ENCODE measurements at places on chromosomes 1 and 21.

DNA sequence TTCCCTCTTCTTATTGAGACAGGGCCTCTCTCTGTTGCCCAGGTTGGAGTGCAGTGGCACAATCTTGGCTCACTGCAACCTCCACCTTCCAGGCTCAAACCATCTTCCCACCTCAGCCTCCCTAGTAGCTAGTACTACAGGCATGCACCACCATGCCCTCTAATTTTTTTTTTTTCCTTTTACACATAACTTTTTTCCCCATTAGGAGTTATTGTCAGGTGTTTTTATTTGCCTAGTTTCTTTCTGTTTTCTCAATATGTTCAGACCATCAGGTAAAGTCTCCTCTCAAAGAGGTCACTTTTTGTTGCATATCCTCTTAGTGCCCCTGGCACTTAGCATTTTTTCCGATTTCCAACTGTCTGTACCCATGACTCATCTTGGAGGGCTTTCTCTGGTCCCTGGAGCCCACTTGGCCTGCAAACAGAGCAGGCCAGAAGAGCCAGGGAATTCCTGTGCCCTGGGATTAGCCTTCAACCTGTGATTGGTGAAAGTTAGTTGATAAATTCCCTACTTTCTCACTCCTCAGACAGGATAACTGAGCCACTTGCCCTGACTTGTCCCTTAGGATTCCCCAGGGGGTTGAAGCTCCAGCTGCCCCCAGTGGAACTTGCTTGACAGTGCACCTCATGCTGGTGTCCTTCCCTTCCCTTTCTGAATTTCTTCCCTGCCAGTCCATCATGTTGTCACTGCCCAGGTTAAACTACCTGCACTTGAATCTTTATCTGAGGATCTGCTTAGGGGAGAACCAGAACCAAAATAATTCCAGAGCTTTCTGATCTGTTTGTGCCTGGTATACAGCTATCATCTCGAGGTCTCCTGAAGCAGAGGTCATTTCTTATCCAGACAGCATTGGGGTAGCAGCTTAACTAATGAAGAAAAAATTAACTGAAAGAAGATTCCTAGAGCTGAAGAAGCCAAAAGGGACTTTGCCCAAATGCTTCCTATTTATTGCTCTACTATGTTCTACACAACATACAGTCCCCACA, 2.4 kb downstream of the NTPCR start:
- DNase-seq: peak; percentile 38

DNA sequence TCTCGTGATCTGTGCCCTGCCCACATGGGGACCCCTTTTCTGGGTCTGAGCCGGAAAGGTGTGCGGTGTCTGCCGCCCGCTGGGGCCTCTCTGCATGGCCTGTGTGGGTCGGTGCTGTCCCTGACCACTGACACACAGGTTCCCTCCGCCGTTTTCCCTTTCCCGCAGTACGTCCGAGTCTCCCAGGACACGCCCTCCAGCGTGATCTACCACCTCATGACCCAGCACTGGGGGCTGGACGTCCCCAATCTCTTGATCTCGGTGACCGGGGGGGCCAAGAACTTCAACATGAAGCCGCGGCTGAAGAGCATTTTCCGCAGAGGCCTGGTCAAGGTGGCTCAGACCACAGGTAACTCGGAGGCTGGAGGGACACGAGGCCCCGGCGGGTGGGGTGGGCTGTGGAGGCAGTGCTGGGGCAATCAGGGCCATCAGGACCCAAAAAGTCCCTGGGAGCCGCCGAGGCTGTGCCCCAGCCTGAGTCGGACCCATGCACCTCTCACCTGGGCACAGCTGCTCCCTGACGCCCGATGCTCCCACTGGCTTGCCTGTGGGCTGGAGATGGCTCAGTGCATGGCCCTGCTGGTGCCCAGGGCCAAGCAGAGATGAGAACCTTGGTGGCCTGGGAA, 13.3 kb downstream of the TRPM2 start:
- DNase-seq: no peak

DNA sequence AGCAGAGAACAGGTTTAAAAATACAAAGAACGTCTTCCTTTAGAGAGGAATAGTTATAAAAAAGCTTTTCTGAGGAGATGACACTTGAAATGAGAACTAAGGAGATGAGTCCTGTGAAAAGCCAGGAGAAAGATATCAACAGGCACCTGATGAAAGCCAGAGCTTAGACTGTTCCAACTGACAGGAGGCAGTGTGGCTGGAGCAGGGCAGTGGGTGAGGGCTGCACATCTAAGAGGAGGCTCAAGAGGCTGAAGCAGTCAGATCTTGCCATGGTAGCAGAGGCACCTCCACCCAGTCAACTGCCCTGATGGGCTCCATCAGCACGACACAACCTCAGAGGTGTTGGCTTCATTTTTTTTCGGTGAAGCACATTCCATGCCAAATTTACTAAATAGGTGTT, 445.3 kb downstream of the ADGRL2 start:
- DNase-seq: no peak

- no peak for DNase-seq
Measured at GRCh38 chr1:214106375-214106774, 118.6 kb downstream of the PROX1 start.

- no peak for DNase-seq
Measured at GRCh38 chr1:83573776-83574175, 425.2 kb downstream of the TTLL7 start.

- no peak for DNase-seq
Measured at GRCh38 chr1:67201891-67202290, 35.6 kb downstream of the IL23R start.

- DNase-seq: no peak
Measured at GRCh38 chr1:37161171-37161570, 126.9 kb upstream of the GRIK3 start.

DNA sequence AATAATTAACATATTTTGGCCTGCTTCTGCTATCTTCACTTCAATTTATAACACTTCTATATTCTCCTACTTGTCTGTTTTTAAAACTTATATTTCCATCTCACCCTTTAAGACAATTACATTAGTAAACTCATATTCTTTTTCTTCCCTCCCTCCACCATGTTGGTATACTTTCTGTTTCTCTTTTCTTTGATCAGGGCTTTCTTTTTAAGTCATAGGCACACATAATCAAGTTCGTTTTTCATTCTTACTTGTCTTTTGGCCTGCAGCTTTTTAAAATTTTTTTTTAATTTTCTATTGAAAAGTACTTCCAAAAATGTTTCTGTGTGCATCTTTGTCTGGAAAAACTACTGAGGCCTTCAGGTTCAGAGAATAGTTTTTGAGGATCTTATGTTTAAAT, 2.3 kb downstream of the PYHIN1 start:
- no peak for DNase-seq

DNA sequence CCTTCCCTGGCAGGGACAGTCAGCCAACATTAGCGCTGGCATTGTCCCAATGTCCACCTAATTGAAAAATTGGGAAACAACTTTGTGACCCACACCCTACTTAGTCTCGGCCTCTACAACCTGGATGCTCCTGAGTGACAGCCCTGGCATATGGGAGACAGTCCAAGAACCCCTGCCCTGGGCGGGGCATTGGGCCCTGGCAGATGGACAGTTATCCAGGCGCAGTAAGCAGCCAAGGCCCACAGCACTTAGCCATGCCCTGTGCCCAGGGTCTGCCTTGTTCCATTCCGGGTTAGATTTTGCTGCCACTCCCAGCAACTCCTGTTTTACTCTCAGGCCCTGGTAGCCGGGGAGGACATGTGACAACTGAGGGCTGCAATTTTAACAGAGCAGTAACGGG, 50.3 kb downstream of the NFASC start:
- no peak for DNase-seq

- no peak for DNase-seq
Measured at GRCh38 chr1:41100170-41100569, 78.6 kb upstream of the SLFNL1 start.

DNA sequence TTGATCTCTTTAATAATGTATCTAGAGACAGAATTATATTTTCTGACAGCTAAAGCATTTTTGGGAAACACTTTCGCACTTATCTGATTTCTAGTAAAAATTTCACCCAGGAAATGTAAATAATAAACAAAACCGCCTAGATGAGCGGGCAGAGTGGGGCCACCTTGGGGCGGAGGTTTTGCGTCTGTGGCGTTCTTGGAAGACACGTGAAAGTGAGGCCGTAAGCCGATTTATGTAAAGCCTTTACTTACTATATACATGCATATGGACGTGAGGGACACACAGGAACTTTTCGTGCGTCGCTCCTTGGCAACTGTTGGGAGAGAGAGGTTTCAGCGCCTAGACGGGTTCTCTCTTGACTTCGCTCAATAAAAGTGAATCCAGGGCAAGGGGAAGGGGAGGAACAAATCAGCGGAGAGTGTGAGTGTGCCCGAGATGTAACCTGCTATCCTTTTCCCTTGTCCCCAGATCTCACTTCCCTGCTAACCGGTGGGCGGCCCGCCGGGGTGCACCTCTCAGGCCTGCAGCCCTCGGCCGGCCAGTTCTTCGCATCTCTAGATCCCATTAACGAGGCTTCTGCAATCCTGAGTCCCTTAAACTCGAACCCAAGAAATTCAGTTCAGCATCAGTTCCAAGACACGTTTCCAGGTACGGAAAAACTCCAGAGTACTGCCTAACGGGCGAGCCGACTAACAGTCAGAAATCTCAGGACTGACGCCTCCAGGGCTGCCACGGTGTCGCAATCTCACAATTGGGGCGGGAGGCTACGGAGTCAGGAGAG, 1.7 kb downstream of the HLX start:
- DNase-seq: peak; percentile 87

GRCh38 chr1:44594871-44595735, 79.2 kb downstream of the TMEM53 start:
- DNase-seq: no peak

DNA sequence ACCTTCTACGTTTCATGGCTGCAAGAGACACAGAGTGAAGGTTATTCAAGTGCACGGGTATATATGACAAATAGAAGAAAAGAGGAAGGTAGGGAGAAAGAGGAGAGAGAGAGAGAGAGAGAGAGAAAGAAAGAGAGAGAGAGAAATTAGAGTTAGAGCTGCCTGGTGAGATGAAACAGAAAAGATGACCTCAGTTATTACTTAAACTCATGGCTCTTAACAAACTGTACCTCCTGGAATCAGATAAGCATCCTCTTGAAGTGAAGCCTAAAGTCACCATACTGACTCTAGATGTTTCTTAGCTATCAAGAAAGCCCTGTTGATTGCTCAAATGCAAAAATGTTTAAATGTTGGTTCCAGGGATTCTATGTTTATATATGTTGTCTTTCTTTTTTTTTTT, 597.7 kb upstream of the ZP4 start:
- DNase-seq: peak; percentile 84

DNA sequence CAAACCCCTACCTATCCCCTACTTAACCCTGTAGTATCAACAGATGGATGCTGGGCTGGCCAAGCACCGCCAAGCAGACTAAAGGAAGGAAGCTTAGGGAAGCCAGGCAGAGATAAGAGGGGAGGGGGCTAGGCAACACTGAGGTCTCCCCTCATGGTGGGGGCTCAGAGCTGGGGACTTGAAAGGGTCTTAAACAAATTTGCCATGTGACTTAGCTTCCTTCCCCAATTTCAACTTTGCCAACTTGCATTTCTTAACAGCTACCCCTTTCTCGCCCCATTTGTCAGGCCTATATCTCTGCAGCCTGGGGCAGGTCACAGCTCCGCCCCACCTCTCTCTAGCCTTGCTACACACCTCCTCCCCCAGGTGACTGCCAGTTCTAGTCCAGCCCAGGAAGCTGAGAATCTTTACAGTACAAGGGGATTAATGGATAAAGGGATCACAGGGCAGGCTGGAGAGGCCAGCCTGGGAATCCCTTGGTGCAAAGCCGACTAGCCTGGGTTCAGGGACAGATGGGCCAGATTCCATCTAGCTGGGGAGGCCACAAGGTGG, 3.4 kb downstream of the KIF21B start:
- DNase-seq: no peak

DNA sequence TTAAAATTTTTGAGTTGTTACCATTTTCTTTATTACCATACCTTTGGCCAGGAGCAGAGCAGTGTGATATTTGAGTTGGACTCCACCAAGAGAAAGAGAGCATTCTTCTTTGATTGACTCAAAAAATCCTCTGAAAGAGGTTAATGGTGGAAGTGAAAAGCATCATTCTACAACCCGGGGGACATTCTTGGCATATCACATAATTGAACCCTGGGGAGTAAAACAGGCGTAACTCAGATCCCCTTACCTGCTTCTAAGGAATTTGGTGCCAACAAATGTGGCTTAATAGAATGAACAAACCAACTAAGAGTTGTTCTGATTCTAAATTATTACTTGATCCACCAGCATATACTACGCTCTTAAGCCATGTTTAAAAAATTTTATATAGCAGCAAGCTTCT, 351.1 kb upstream of the DEPDC1 start:
- no peak for DNase-seq

DNA sequence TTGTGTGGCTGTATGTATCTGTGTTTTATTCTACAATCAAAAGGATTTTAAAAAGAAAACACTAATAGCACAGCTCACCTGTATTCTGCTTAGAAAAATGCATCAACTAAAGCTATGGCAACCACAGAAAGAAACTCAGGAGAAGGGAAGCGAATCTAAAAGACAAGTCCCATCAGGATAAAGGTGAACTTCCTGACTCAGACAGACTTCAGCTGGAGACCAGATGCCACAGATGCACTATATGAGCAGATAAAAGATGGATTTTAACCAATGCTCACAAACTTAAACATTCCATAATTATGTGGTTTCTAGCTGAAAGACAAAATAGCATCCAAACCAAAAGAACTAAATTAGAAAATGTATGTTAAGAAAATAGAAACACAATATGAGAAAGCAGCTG, 231.0 kb downstream of the RERE start:
- no peak for DNase-seq

- DNase-seq: no peak
Measured at GRCh38 chr1:44289530-44289929, 65.5 kb downstream of the ERI3 start.

DNA sequence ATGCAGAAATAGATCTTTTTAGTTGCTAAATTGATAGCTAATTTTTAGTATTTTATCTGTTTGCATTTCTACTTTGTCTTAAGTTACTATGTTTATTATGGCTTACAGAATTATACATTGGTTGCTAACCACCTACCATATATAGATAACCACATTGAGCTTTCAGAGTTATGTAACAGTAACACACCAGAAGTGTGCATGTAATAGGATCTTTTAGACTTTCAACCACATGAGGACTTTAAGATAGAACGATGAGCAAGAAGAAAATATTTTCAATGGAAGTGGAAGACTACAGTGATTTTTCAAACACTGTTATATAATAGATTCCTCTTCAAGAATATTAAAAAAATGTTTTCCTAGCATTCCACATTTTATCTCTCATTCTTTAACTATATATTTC, 28.8 kb downstream of the TOR1AIP1 start:
- DNase-seq: no peak

Data from amniotic epithelial cell (primary cell).